NCI-H2081 treated with DMSO at 0.1 percent for 48 hours (cell line): ENCODE measurements at places on chromosomes 3 and 15.
A peak's percentile ranks its signal among the peaks of the same experiment; 100 is the strongest.

- no peak for DNase-seq
Measured at GRCh38 chr3:94822298-94822697, 759.4 kb downstream of the NSUN3 start.

DNA sequence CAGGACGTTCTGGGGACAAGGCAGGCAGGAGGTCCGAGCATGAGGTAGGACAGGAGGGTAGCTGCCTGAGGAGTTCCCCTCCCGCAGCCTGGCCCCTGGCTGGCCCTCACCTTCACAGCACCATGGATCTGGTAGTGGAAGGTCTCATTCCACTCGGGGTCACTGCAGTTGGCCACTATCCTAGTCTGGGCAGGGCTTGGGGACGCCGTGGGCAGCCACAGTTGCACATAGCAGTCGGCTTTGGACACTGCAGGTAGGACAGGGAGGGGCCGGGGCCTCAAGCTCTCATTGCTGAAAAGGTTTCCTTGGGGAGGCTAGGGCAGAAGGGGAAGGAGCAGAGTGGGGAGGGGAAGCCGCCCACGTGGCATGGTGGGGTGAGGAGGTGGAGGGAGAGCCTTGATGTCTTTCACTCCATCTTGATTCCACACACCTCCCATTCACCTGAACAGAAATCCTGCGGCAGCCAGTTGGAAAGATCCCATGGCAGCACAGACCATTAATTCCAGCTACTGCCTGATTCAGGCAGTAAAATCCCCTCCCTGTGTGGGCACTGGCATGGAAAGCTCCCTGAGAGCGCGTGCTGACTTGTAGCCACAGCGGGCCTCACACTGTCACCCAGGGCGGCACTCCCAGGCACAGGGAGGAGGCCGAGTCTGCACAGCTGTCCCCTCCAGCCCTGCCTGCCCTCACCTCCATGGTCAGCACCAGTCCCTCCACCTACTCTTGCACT lies 2.1 kb downstream of the PLA2G4F start:
- DNase-seq, result no peak

GRCh38 chr3:152403632-152404066 lies 134.9 kb downstream of the MBNL1 start:
- DNase-seq, result no peak

GRCh38 chr15:37788767-37789396 lies 145.6 kb upstream of the TMCO5A start:
- DNase-seq, result peak; percentile 36

- no peak for DNase-seq
Measured at GRCh38 chr3:16917256-16917935, 32.6 kb downstream of the PLCL2 start.

DNA sequence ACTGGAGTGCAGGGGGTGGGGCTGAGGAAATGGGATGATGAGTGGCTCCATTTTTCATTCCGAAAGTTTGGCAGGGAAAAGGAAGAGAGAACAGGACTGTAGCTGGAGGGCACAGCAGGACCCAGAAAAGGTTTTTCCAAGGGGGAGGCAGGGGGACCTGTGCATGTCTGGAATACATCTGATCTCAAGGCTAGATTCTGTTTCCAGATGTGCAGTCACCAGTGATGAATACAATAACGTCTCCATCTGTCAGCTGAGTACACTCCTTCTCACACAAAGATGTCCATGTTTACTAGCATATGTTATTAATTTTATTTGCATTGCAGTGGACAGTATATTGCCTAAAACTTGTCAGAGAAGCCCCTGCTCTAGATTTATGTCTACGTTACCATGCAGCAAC lies 39.9 kb upstream of the PRTG start:
- DNase-seq, result no peak

GRCh38 chr3:106014518-106014917 lies 145.7 kb upstream of the CBLB start:
- no peak for DNase-seq

DNA sequence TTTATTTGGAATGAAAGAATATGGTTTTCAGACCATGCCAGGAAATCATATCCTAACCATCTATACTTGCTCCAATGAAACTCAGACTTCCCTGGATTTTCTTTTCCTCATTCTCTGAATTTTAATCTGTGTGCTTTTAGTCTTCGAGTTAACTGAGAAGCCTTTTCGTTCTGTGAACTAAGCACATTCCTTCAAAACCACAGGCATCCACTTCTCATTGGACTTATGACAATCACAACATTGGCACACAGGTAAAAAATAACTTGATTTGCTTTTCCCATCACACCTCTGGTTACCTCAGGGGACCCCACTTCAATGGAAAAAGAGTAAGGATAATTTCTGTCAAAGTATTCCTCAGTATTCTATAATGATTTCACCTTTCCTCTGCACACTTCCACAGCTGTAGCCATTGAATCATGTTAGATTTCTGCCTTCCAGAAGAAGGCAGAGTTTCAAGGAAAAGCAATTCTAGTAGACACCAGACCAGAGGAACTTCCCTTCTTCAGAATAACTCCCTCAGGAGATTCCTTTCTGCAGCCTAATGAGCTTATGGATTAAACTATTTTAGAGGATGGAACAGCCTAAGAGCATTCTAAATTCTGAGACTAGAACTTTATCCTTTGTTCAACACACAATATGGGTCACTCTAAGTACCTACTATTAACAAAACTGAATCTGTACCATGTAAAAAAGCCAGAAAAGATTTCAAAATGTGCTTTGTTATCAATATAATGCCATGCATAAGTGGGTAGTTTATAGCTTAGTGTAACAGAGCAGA lies 15.9 kb downstream of the COMMD2 start:
- no peak for DNase-seq

DNA sequence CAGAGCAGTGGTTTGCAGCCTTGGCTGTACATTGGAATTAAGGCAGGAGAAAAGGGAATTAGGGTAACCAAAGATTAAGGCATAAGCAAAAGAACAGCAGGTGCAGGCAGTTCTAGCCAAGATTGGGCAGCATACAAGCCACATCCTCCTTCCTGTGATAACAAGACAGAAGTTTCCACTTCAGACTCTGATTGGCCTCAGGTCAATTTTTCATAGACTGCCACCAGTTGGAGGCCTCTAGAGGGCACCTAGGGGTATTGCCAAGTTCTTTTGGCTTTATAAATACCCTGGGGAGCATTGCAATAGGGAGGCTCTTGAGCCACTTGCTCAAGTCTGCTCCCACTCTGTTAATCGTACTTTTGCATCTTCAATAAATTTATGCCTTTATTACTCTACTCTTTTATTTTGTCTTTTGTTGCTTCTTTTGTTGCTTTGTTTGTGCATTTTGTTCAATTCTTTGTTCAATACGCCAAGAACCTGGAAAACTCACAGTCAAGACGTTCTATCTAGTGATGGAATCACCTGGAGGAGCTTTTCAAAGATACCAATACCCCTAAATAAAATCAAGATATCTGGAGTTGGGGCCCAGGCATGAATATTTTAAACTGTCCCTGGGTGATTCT lies 32.2 kb upstream of the FMN1 start:
- no peak for DNase-seq

DNA sequence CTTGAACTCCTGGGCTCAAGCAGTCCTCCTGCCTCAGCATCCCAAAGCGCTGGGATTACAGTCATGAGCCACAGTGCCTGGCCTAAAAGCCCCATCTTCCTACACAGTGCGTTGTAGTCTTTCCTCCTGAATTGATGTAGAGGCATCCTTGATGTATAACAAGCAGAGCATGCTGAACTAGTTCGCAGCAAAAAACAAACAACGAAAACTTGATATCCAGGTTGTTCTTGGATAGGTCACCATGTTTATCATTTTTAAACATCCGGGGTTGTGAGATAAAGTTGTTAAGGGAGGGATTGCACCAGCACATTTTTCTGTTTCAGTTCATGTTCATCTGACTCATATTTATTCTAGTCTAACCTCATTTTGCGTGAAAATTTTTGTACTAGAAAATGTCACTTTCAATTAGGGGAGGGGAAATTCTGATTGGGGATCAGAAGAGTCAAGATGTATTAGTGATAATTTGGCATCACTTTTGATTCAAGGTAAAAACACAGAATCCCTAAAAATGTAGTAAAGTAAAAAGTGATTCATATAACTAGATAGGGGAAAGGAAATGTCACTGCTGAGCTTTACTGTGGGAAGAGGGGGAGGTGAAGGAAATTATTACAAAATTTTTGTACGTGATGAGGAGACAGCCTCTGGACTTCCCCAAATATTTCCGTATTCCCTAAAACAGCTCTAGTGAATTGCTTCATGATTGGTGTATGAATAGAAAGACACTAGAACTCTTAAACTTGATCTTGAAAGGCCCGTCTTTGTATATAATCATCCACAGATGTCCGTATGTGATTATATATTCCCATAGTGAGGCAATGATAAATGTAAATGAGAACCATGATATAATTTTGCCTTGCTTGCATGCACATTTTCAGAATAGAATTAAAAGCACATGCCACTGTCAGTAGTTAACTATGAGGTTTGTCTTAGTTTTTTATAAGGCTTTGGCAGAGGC lies 22.9 kb downstream of the RAB8B start:
- no peak for DNase-seq

DNA sequence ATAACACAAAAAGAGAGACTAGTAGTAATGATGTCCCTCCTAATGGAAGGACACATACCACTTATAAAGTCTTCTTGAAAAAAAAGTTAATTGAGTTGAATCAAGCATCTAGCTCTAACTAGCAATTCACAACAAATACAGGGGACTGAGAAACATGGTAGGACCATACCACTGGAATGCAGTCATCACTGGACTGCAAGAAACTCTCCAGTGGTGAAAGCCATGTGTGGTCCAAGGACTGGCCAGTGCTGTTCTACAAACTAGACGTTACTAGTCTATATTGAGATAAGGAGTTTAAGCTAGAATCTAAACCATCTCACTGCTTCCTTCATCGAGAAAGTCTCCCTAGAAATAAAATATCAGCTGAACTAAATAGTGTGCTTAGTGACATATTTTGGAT lies 16.7 kb downstream of the FBN1 start:
- DNase-seq, result no peak

DNA sequence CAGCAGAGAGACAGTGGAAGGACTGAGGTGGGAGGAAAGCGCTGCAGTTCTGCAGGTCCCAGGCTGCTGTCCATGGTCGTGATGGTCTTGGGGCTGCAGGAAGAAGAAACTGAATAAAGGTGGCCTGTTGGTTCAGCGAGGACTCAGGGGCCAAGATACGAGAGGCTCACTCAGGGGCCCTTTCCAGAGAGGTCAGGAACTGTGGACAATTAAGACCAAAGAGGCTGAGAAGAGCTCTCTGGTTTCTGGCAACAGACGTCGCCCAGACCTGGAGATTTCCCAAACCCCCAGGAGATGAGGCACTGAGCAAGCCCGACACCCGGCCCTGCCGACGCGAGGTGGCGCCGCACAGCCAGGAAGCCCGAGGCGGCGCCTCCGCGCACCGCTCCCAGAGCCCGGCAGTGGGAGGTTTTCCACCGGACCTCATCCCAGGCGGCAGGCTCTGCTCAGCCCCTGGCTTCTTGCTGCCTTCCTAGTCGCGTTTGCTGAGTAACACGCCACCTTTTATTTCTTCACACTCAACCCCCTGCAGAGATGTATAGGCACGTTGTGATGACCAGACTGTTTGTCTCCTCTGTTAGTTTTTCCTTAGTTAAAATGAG lies 56.4 kb upstream of the ARRDC4 start:
- DNase-seq, result no peak

- DNase-seq, result no peak
Measured at GRCh38 chr3:129549805-129550204, 6.8 kb downstream of the H1-8 start.
